ENCODE measurements at places on chromosomes 5 and 9.

GRCh38 chr5:132099905-132100304, 26.3 kb downstream of the CSF2 start:
- DNase-seq: no peak

DNA sequence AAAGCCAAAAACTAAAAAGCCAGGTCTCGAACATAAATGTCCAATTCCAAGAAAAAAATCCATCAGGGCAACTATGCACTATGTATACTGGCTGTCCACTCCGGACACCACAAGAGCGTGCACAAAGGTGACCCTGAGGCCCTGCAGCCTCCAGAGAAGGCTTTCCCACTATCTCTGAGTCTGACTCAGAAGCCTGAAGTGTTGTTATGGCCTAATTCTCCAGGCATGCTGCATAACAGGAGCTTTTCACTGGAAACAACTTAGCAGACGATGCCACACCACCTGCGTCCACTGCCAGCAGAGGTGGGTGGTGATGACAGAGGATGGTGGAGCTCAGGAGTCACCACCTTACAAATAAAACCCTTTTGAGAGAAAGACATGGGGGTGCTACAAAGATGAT, 63.7 kb downstream of the HABP4 start:
- no peak for DNase-seq

DNA sequence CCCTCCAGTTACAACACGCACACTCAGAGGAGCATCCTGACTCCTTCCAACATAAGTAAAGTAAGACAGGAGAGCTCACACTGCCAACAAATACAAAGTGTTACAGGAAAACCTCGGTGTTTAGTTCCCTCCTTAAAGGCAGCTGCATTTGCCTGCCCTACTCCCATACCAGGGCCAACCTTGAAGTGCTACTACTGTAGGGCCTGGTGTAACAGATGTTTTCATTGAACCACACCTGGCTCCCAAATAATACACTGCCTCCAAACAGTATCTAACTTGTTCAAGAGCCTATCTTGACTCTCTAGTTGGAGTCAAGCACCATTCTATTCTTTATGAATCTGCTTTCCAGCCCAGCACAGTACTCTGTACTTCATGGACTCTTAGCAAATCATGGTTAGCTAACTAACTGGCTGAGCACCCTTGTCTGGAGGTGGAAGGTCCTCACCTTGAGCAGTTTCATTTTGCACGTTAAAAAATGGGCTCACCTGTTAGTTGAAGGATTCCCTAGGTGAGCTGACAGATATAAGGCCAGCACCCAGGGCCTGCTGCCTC, 34.6 kb downstream of the TTC39B start:
- DNase-seq: no peak

DNA sequence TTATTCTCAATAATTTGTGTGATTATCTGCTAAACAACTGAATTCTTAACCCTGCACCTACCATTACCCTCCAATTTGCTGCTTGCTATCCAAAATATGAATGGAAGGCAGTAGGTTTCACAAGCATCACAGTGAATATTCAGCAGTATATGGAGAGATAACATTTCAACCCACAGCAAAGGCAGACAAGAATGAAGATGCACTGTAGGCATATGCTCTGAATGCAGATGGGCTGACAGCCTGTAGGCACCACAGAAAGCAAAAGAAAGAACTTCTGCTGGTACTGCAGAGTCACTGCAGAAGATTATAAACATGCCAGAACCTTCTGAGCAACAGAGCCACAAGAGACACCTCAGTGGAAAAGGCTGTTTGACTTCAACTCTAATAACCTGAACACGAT, 63.6 kb upstream of the SLC12A2 start:
- DNase-seq: no peak

- no peak for DNase-seq
Observed at GRCh38 chr5:16559702-16560101, 57.1 kb downstream of the RETREG1 start.

GRCh38 chr9:76099516-76099915, 209.0 kb downstream of the PCSK5 start:
- no peak for DNase-seq

DNA sequence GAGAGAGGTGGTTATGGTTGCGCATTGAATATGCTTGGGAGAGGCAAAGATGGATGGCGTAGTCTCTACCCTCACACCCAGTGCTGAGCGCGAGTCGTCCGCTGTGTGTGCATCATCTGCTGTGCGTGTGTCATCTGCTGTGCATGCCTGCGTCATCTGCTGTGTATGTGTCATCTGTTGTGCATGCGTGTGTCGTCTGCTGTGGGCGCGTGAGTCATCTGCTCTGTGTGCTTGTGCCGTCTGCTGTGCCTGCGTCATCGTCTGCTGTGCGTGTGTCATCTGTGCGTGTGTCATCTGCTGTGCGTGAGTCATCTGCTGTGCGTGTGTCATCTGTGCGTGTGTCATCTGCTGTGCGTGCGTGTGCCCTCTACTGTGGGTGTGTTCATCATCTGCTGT, 68.0 kb upstream of the IRX4 start:
- DNase-seq: no peak

GRCh38 chr9:1337169-1337568, 287.0 kb downstream of the DMRT2 start:
- DNase-seq: no peak

GRCh38 chr5:172602783-172603231, 38.3 kb upstream of the NEURL1B start:
- no peak for DNase-seq

DNA sequence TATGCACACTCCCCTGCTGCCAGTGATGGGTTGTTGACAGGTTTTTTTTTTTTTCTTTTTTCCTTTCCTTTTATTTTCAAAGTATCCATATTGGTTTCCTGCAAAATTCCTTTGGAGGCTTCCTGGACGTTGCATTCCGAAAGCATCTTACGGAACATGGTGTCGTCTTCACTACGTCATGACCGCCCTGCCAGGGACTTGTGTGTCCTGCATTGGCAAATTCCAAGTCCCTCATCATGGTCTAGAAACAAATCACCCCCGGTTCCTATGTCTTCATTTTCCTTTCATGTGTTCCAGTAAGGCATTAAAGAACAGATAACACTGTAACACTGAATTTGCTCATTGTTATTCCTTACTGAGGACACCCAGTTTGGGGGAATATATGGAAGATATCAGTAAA, 35.0 kb upstream of the ADAMTSL1 start:
- no peak for DNase-seq

GRCh38 chr9:14616188-14616982, 76.8 kb downstream of the ZDHHC21 start:
- peak; percentile 41 for DNase-seq

DNA sequence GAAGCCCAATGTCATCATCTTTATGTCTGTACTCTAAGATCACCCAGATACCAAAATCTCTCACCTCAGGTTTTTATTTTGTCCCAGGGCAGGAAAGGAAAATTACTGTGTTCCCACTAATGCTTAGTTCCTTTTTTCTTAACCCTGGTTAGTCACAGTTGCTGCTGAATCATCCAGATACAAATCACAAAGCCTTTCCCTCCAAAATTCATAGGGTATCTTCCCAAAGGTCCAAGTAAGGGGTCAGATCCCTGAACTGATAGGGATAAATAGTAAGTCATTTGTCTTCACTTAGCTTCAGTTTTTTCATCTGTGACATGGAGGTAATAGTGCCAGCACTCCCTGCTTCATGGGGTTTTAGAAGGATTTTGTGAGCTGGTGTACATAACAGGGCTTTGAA, 2.2 kb downstream of the PLCXD3 start:
- DNase-seq: no peak

DNA sequence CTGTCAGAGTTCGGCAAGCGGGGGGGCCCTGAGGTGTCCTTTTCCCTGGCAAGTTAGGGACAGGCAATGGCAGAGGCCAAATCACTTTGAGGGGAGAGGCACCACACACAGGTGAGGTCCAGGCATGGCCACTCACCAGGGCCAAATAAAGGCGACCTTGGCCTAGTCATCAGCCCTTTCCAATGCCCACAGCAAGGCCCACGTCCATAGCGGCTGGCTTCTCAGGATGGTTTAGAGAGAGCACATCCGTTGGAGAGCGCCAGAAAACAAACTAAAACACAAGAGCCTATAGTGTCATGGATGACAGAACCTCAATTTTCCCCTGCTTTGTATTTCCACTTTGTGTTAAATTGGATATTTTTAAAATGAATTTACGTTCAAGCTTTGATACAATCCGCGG, 7.0 kb downstream of the CCNJL start:
- no peak for DNase-seq

GRCh38 chr5:103469288-103470040, 93.1 kb downstream of the NUDT12 start:
- DNase-seq: no peak

GRCh38 chr5:1472964-1473628, 27.9 kb upstream of the SLC6A3 start:
- no peak for DNase-seq

GRCh38 chr5:72166070-72166979, 59.0 kb downstream of the MAP1B start:
- DNase-seq: no peak

DNA sequence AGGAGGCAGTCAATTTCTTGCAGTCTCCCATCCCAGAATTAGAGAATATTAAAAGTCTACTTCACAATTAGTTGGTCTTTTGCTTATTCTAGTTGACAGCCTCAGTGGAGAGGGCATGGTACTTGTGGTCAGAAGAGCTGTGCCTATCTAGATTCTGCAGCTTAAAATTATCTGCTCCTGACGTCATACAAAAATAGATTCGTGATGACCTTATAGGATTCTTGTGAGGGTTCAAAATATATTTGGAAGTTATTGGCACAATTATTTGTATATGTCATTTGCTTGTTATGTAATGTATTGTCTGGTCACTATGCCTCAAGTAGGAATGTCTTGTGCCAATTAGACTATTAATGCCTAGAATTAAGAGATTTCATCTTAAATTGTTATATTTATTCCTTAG, 142.5 kb downstream of the CDH12 start:
- no peak for DNase-seq

DNA sequence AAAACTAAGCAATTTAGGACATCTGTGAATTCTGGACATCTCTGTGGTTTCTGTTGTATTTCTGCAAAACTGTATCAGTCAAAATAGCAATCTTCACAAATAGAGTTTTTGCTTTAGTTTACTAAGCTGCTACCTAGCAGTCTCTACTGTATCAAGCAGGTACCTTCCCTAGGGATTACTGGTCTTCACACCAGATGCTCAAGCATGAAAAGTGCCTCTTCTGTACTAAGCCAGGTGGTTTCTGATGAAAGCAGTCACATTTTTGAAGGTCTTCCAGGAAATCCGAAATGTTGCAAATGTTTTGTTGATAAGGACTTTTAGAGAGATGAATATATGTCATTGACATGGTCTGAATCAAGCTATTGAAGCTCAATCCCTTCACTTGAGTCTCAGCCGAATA, 540.0 kb downstream of the KCTD16 start:
- DNase-seq: no peak

GRCh38 chr9:131290036-131290766, 678 bp downstream of the PLPP7 start:
- no peak for DNase-seq

DNA sequence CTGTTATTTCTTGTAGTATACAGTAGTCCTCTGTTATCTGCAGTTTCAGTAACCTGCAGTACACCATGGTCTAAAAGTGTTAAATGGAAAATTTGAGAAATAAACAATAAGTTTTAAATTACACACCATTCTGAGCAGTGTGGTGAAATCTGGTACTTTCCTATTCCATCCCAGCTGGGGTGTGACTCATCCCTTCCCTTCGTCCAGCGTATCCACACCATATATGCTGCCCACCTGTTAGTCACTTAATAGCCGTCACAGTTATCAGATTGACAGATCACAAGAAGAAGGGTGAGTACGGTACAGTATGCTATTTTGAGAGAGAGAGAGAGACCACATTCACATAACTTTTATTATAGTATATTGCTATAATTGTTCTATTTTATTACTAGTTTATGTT, 28.9 kb downstream of the FAM151B start:
- no peak for DNase-seq

GRCh38 chr5:172546196-172546595, 91.9 kb upstream of the SH3PXD2B start:
- no peak for DNase-seq

DNA sequence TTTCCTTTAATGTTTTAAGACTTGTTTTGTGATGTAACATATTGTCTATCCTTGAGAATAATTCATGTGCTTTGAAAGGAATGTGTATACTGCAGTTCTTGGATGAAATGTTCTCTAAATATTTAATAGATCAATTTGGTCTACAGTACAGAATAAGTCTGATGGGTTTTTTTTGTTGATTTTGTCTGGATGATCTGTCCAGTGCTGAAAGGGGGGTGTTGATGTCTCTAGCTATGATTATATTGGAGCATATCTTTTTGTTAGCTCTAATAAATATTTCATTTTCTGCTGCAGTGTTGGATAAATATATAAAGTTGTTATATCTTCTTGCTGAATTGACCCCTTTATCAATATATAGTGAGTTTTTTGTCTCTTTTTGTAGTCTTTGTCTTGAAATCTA, 269.9 kb upstream of the TUSC1 start:
- no peak for DNase-seq

GRCh38 chr5:55227664-55228430, 732 bp upstream of the MCIDAS start:
- DNase-seq: no peak

- no peak for DNase-seq
Observed at GRCh38 chr9:114430457-114430856, 42.7 kb upstream of the AKNA start.

DNA sequence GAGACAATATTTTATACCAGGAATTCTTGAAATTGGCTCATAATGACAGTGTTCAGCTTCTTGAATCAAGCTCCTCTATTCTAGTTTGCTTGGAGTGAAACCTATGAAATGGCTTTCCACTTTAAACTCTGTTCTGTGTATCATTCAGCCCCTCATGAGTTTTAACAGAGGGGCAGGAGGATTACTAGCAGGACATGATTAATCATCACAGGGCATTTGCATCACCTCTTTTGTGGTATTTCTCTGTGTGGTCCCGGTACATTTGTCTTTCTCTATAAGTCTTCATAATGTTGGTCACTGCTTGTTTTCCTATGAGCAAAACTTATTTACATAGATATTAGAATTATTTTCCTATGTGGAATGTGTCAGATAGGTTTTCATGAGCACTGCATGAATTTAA, 21.2 kb downstream of the CAST start:
- no peak for DNase-seq

DNA sequence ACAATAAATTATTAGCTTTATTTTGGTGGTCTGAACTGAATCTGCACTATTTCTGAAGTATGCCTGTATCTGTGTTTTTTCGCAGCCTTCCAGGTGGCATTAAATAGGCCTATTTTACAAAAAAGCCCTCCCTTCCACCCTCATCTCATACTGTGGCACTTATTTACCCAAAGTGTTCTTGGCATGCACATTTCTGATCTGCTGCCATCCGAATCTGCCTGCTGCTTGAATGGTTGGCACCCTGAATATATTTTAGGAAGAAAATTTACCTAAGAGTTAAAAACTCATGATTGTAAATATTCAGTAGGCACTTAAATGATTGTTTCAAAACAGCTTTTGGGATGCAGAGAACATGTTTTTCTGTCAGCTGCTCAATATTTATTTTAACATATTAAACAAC, 150.1 kb downstream of the SLC28A3 start:
- DNase-seq: no peak

Data from memory B cell (primary cell).